ENCODE measurements at places on chromosomes 7 and 10.
A peak's percentile ranks its signal among the peaks of the same experiment; 100 is the strongest.

GRCh38 chr10:72883861-72884260 lies 9.7 kb upstream of the OIT3 start:
- no peaks in the 10 kb centered on the region for H3K27me3 ChIP-seq
- no peak overlapping the region for H3K27ac ChIP-seq
- H3K4me1 ChIP-seq = peaks cover 4% of the 10 kb centered on the region
- no peaks in the 10 kb centered on the region for H3K36me3 ChIP-seq
- no peak overlapping the region for H3K4me3 ChIP-seq

- H3K27ac ChIP-seq = no peak overlapping the region
- no peaks in the 10 kb centered on the region for H3K4me1 ChIP-seq
- H3K36me3 ChIP-seq = no peaks in the 10 kb centered on the region
- DNase-seq = no peak
- no peak overlapping the region for H3K4me3 ChIP-seq
- H3K27me3 ChIP-seq = peaks cover 13% of the 10 kb centered on the region
Measured at GRCh38 chr7:44515590-44516268, 25.3 kb upstream of the NUDCD3 start.

DNA sequence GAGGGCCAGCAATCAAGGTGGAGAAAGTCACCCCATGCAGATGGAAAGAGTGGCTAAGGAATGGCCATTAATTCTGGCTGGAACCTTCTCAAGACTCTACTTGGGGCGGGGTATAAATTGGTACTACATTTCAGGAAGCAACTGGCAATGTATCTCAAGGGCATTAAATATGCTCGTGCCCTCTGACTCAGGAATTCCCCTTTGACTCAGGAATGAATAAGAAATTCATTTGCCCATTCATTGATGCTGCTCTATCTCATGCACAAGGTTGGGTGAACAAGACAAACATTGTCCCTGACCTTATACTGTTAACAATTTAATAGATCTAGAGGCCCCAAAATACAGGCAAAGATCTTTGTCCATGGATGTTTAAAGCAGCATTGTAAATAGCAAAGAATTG lies 188.1 kb downstream of the MYOF start:
- H3K36me3 ChIP-seq = no peaks in the 10 kb centered on the region
- no peak overlapping the region for H3K4me3 ChIP-seq
- DNase-seq = no peak
- H3K27me3 ChIP-seq = no peaks in the 10 kb centered on the region
- no peaks in the 10 kb centered on the region for H3K4me1 ChIP-seq

GRCh38 chr10:114856544-114857287 lies 35.1 kb downstream of the FHIP2A start:
- DNase-seq = no peak
- no peak overlapping the region for H3K4me3 ChIP-seq
- peak overlapping the region; percentile 37 for H3K27ac ChIP-seq

GRCh38 chr7:80392229-80393169 lies 119.4 kb downstream of the GNAT3 start:
- no peak overlapping the region for H3K27ac ChIP-seq
- H3K36me3 ChIP-seq = no peaks in the 10 kb centered on the region
- H3K4me1 ChIP-seq = no peaks in the 10 kb centered on the region
- no peak overlapping the region for H3K4me3 ChIP-seq
- no peak for DNase-seq

- no peak for DNase-seq
- no peaks in the 10 kb centered on the region for H3K4me1 ChIP-seq
- H3K36me3 ChIP-seq = no peaks in the 10 kb centered on the region
- H3K27ac ChIP-seq = no peak overlapping the region
- no peaks in the 10 kb centered on the region for H3K27me3 ChIP-seq
- H3K4me3 ChIP-seq = no peak overlapping the region
Measured at GRCh38 chr7:155227004-155227787, 70.5 kb upstream of the INSIG1 start.

DNA sequence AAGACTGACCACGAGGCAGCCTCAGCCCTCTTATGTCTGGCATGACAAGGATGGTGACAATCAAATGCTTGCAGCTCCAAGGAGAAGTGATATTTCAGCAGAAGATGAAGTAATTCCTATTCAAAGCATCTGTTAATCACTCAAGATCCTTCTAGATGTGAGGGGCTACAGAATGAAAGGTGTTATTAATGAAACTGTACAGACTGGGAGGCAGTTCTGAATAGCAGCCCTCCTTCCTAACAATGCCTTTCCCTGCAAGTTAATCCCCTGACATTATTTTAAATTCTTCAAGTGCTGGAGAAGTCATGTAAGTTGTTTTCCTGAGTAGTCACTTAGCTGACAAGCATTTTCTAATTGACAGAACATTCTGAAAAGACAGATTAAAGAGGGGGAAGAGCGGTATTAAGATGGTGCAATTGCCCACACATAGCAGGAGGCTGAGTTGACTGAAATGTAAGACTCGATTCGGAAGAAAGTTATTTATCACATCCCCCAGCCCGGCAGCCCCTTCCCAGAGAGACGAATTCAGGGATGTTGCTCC lies 300.8 kb downstream of the GRID1 start:
- H3K27ac ChIP-seq = no peak overlapping the region
- no peak overlapping the region for H3K4me3 ChIP-seq
- H3K36me3 ChIP-seq = no peaks in the 10 kb centered on the region
- DNase-seq = no peak

DNA sequence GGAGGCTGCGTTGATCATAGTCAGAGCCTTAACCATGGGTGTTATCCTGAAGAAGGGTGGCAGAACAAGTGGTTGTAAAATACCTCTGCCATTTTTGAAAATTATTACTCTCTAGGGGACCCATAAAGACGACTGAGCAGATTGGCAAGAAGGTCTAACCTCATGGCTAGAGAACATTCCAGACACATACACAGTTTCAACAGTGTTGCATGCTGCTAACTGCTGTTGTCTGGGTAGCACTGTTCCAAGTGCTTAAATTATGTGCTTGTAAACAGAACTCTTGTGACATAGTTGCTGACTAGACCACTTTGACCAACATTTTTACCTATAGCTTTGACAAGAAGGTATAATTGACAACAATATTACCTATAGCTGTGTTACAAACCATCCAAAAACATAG lies 46.1 kb upstream of the FOXP2 start:
- H3K36me3 ChIP-seq = no peaks in the 10 kb centered on the region
- no peak for DNase-seq
- H3K4me1 ChIP-seq = no peaks in the 10 kb centered on the region
- H3K27me3 ChIP-seq = no peaks in the 10 kb centered on the region
- H3K27ac ChIP-seq = no peak overlapping the region

Measured in T-cell (primary cell).